ENCODE measurements at places on chromosomes 3 and 15. TPM values are rescaled to one million over a fixed set of nuclear protein-coding genes. Genes with fewer than 3 reads are reported as not detected.

Gene ANKRD63
- not detected for total RNA-seq

Gene FAH
- total RNA-seq = 20.2 TPM

Gene TMEM207
- not detected for total RNA-seq

Gene ANKUB1
- total RNA-seq = not detected

Gene THRB
- total RNA-seq = not detected

Gene SYNPR
- total RNA-seq = not detected

Gene GRIP2
- total RNA-seq = not detected

Gene TLR9
- total RNA-seq = not detected

DNA sequence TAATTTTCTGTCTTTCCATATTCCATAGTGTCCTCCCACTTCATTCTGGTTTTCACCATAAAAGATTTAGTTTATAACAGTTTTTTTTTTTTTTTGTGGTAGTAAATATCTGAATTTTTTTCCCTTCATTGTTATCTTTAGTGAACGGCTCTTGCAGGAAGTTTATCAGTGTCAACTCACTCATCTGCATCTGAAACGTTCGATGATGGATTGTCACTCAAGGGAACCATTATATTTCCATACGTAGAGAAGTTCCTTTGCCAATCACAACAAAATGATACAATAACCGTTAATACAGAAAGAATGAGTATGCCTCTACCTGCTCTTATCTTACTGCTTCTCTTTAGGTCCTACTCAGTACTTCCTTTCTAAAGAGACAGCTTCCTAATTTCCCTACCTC, 651.2 kb upstream of the KCNMB2 start:
- DNase-seq = no peak

GRCh38 chr3:130677343-130677742, 69.3 kb downstream of the PIK3R4 start:
- DNase-seq = no peak

DNA sequence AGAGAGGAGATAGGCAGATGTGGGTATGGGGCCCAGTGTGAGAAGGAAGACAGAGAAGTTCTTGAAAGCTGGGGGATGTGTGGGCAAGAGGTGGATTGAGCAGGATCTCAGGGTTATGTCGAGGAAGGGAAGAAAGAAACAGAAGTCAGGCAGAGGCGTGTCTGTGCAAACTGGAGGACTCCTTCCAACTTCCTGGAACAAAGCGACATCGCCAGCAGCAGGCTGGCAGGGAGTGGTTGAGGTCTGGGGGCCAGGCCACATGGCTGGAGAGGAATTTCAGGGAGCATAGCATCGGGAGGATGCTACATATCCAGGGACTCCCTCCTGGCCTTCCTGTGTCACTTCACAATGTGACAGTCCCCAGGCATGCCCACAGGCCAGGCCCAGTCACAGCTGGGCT, 42.9 kb upstream of the MYZAP start:
- no peak for DNase-seq

- DNase-seq = no peak
Measured at GRCh38 chr3:107206141-107206540, 171.1 kb upstream of the CCDC54 start.

- DNase-seq = no peak
Measured at GRCh38 chr3:115071601-115072000, 75.5 kb downstream of the ZBTB20 start.

DNA sequence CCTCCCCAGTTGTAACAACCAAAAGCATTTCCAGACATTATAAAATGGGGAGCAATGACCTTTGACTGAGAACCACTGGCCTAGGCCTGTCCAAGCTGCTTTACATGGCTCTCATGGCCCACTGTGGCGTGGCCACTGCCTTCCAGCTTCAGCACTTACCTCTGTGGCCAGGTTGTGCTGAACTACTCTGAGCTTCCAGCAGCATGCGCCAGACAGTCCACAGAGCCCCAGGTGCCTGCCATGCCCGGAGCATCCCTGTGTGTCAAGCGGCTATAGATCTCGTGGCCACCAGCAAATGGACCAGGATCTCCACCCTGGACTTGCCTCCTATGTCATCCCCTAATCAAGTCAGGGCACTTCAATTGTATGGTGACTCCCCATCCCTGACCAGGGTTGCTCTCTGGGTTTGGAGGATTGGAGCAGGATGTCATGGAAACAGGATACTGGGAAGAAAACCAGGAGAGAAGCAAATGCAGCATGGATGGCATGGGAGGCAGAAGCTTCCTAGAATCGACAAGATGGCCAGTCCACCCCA, 199.7 kb downstream of the UACA start:
- DNase-seq = no peak

GRCh38 chr3:171811295-171811912, 1.1 kb upstream of the PLD1 start:
- no peak for DNase-seq

- no peak for DNase-seq
Measured at GRCh38 chr3:49327485-49327884, 12.4 kb downstream of the USP4 start.

GRCh38 chr3:194785315-194785714, 99.6 kb downstream of the FAM43A start:
- no peak for DNase-seq

- no peak for DNase-seq
Measured at GRCh38 chr15:56293495-56294292, 50.0 kb upstream of the RFX7 start.

DNA sequence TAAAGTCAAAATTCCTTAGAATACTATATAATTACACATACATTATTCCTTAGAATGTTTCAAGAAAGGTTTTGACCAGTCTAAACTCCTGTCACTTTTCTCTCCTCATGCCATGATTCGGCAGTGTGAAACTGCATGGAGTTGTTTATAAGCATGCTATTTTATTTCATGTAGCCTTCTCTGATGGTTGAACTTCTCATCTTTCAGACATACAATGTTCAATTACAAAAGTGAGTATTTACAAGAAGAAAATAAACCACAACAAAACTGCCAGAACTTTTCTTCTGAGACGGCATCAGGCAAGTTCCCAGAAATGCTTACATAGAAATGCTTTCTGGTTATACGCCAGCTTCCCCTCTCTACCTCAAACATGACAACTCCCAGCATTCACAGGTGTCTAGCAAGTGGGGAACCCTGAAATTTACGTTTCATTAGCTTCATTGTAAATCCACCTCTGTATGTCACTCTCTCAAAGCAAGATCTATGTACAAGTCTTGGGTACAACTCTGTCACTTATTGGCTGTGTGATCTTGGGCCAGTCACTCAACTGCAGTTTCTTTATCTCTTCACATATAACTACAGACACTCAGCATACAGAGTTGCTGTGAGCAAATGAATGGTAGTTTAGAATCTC, 42.7 kb downstream of the HDGFL3 start:
- DNase-seq = no peak

DNA sequence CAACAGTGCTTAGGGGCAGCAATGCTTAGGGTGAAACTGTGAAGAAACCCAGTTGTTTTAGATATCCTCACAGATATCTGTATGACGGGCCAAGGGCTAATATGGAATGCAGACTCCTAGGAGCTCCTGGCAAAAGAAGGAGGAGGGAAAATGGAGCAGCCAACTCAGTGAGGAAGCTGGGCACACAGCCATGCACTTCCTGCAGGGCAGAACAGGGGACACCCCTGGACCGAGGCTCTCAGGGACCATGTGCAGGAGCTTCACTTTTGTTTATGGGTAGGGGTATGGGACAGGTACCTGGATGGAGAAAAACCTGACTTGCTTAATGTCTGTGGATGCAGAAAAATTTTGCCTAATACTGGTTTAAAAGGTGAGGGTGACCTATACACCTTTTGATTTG, 20.2 kb downstream of the NIPA1 start:
- no peak for DNase-seq

- no peak for DNase-seq
Measured at GRCh38 chr15:69443032-69443611, 9.5 kb upstream of the RPLP1 start.

- no peak for DNase-seq
Measured at GRCh38 chr15:90106522-90107117, 4.4 kb upstream of the IDH2 start.

DNA sequence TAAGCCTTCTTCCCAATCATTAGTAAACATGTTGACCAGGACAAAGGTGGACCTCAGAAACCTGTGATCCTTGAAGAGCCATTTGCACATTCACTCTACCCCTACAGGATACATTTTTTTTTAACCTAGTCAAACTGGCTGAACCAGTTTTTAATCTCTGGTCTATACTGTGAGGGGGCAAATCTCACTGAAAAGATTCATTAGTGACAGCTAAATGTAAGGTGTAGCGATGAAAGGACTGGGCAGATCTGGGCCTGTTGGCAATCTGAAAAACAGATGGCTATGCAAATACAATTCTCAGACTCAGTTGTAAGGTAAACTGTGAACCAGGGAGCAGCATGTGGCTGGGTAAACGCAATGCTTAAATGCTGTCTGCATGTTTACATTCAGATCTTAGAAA, 75.6 kb upstream of the SNTN start:
- DNase-seq = no peak

DNA sequence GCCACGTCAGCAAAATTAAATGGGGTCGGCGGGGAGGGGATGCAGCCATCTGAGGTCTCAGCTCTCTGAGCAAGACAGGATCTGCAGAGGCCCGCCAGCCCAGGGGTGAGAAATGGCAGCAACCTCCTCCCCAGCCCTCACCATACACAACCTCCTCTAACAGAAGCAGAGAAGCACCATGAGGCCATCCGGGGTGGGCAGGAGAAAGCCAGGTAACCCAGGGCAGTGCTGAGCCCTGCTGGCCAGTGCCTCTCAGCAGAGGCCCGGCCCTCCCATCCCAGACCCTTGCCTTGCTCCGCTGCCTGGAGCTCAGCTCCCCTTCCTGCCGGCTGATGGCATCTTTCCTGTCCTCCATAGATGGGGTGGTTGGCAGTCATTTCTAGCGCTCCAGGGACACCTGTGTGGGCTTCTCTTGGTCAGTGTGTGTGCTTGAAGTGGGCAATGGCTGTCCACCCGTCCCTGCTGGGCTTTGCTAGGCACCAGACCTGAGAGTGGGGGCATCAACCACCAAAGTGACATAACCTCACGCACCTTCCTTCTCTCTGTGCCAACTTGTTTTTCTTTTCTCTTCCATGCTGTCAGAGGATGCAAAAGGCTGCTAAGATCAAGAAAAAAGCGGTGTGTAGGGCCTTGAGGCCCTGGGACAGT, 175.8 kb downstream of the NSMCE3 start:
- no peak for DNase-seq

- no peak for DNase-seq
Measured at GRCh38 chr3:183227586-183227985, 25.5 kb upstream of the B3GNT5 start.

DNA sequence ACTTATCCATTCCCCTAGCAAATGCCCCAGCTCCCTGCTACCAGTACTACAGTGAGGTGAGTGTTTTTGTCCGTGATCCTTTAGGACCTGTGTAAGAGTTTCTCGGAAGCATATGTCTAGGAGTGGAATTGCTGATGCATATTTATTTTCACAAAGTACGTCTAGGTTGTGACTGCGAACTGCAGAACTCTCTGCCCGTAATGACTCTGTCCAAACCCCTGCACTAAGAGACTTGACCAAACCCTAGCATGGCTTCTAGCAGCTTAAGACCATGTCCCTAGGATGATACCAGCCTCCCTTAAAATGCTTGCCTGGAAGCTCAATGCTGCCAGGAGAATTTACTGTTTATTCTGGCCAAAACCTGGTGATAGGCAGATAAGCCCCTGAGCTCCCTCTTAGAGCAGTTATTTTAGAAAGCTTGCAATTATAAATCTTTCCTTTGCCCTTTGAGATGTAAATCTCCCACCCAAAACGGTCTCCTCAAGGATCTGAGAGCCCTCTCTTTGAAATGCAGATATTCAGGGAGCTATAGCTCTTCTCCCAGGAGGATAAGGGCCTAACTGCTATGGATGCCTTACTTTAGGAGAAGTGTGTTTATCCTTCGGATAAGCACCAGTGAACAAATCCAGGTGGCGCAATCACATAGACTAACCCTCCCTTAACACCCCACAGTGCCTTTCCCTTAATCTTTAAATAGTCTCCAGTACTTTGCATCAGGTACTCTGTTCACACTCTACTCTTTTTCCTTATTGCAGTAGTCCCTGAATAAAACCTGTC, 14.7 kb upstream of the CA12 start:
- no peak for DNase-seq

GRCh38 chr3:52311576-52312119, 4.5 kb upstream of the DNAH1 start:
- DNase-seq = no peak
